ENCODE measurements at places on chromosomes 16 and 17.

- no peak for DNase-seq
Observed at GRCh38 chr16:24950275-24950674, 64.9 kb downstream of the ARHGAP17 start.

DNA sequence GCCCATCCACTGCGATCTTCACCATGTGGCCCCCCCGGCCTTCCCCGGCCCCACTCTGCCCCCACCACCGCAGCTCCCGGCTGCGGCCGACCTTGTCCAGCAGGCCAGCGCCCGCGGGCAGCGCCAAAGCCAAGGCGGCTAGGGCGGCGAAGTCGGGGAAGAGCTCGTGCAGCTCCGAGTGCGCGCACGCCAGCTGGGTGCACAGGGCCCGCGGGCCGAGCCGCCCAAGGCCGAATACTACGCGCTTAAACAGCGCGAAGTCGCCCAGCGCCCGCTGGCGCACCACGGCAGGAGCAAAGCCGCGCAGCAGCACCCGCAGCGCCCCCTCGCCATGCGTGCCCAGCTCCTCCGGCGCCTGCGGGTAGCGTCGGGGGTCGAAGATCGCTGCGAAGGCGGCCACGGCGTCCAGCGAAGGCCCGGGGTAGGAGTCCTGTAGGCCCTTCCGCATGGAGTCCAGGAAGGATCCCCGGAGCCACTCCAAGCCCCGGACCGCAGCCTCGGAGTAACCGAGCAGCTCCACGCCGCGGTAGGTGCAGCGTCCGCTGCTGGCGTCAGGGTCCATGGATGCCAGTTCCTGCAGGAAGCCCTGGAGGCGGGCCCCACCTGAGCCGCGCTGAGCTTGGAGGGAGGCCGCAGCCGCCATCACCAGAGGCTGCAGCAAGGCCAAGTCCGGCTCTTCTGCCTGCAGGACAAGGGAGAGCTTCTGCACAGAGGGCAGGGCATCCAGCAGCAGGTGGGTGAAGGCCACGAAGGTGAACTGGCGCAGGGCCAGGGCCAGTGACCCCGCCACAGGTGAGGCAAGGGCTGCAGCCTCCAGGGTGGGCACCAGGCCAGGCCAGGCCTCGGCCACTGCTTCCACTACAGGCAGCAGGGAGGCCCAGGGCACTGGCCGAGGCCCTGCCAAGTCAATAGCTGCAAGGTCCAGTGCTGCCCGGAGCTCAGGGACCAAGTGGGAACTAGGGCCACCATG lies 10.3 kb downstream of the C17orf113 start:
- no peak for DNase-seq

DNA sequence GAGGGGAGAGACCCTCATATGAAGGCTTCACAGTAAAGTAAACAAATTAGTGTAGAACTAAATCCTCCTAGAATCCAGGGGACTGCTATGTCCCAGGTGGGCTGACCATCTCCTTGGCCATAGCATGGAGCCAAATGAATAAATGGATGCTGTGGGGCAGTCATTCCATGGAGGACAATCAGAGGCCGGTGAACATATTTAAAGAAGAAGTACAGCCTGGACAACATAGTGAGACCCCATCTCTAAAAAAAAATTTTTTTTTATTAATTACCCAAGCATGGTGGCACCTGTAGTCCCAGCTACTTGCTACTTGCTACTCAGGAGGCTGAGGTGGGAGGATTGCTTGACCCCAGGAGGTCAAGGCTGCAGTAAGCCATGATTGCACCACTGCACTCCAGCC lies 5.3 kb upstream of the CBFB start:
- no peak for DNase-seq

DNA sequence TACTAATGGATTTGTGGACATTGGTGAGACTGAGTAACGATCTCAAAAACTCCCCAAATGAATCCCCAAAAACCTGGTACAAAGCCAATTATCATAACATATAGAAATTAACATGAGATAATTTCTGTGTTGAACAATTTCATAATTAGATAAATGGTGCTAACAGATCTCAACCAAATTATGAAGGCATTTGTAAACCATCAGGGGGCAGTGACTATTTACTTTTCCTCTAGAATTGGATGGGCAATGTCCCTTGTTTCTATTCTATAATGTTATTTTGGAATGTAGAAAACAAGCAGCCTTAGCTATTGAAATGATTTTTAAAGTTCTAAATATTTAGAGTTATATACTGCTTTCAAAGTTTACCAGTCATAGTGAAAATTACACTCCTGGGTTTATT lies 57.8 kb downstream of the MYH10 start:
- DNase-seq, result no peak

DNA sequence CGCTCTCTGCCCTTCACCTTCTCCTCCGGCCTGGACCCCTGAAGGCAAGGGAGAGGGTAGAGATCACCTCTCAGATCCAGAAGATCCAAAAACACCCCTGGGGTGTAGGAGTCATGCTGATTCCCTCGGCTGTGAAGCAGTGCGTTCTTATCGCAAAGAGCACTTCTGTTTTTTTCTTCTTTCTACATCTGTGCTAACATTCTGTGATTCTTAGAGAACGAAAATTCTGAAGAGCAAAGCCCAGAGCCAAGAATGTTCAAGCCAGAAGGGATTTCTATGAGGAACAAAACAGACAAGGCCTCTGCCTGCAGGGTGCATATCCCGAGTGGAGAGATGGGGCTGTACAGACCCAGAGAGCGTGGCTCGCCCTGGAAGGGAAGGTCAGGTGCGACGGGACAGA lies 17.2 kb downstream of the NPTX1 start:
- DNase-seq, result no peak

GRCh38 chr16:11168386-11169051 lies 87.5 kb downstream of the SOCS1 start:
- no peak for DNase-seq

GRCh38 chr17:30235386-30236296 lies at the start of gene SLC6A4:
SLC6A4 (minus strand) TSS chr17:30235697; CDS start chr17:30221958, 13,739 bp downstream.
- no peak for DNase-seq

DNA sequence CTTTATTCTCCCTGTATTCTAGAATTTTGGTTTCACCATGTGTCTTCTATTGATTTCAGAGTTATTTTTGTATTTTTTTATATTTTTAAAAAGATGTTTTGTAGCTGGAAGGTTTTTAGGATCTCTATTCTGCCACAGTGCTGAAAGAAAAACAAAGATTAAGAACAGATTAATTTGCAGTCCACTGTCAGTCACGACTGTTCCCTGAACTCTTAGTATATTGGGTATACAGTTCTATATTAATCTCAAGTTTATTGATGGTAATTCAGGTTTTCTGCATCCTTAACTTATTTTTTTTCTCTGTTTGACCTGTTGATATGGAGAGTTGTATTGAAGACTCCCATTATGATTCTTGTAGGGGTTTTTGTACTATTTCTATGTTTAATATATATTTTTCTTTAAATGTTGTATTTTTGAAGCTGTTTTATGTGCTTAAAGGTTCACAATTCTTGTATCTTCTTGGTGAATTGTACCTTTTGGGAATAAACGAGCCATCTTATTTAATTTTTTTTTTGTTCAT lies 2.9 kb downstream of the SPECC1 start:
- DNase-seq, result no peak

- DNase-seq, result no peak
Observed at GRCh38 chr16:64450177-64450576, 671.7 kb downstream of the CDH11 start.

DNA sequence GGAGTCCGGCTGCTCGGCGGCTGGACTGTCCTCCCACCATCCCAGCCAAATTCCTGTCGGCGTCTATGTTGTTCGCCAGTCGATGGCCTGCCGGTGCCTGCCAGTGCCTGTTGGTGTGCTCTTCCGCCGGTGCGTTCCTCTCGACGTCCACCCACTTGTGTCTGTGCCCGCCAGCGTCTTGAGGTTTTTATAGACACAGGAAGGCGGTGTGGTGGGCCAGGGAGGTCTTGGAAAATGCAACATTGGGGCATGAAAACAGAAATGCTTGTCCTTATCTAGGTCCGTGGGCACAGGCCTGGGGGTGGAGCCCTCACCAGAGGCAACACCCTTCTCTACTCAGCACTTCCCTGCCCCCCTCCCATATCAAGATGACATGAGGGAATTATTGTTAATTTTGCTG lies 167.8 kb downstream of the IRF8 start:
- DNase-seq, result no peak

- no peak for DNase-seq
Observed at GRCh38 chr16:48426244-48427141, 41.3 kb upstream of the SIAH1 start.

DNA sequence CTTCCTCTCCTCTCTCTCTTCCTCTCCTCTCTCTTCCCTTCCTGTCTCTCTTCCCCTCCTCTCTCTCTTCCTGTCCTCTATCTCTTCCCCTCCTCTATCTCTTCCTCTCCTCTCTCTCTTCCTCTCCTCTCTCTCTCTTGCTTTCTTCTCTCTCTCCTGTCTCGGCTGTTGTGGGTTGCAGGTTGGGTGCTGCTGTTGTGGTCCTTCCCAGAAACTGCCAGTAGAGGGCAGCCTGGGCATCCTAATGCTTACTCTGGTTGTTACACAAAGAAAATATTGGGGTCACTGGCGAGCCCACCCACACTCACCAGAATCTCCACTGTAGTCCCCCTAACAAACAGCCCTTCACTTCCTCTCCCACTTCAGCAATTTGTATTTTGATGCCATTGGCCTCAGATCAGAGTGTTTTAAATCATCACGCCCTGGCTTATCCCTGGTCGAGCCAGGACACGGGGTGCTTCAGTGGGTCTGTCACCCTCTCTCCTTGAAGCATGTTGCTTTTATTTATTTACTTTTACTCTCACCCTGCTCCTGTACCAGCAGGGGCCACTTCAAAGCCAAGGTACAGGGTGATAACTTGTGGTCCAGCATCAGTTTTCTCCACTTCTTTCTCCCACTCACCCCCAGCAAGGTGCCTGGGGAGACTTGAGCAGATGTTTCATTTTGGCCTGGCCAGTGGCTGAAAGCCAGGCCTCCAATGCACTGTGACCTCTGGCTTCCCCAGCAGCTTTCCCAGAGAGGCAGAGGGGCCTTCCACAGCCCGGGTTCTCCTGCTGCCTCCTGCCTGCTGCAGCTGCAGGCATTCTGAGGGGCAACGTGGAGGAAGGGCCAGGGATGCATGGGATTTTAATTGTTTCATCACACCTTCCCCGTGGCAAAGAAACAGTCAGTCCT lies 4.7 kb upstream of the MMP15 start:
- DNase-seq, result no peak

- no peak for DNase-seq
Observed at GRCh38 chr17:4587803-4588202, 3.5 kb downstream of the SMTNL2 start.

DNA sequence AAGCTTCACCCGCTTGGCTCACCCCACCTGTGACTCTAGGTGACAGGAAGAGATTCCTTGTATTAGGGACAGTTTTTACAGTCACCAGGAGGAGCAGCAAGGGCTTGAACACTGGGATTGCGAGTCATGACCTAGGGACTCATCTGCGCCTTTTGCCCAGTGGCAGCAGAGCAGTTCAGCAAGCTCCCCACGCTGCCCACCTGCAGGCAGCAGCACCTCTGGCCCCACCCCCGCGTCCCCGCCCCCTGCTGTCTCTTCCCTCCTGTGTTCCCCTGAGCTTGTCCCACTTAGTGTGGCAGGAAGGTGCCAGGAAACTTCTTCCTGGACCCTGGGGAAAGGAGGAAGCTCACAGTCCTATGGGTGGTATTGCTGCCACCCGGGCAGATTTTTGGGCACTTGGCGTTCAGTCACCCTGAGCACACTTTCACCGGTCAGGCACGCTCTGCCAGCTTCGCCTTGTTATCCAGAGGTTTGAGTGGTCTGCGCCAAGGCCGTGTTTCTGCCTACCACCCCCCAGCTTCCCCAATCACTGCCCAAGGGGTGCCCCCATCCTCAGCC lies 8.7 kb downstream of the MMP15 start:
- no peak for DNase-seq

- DNase-seq, result no peak
Observed at GRCh38 chr17:46979147-46979863, at the start of gene RPRML. RPRML (minus strand) TSS chr17:46979253; CDS start chr17:46979007, 246 bp downstream.

DNA sequence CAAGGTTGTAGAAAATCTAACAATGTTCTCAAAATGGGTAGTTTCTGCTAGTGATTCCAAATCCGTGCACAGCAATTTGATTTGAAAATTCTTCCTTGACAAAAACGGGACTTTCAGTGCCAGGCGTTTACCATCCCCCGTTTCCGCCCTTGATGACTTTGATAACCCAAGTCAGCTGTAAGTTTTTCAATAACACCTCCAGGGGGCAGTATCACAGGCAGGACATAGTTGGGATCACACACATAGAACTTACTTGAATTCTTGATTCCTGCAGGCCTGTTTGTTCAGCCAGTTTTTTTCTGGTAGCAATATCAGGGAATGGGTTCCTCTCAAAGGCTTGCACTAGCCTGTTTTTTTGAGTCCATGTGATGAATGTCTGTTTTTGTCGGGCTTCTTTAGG lies 5.6 kb downstream of the DUXB start:
- DNase-seq, result no peak

DNA sequence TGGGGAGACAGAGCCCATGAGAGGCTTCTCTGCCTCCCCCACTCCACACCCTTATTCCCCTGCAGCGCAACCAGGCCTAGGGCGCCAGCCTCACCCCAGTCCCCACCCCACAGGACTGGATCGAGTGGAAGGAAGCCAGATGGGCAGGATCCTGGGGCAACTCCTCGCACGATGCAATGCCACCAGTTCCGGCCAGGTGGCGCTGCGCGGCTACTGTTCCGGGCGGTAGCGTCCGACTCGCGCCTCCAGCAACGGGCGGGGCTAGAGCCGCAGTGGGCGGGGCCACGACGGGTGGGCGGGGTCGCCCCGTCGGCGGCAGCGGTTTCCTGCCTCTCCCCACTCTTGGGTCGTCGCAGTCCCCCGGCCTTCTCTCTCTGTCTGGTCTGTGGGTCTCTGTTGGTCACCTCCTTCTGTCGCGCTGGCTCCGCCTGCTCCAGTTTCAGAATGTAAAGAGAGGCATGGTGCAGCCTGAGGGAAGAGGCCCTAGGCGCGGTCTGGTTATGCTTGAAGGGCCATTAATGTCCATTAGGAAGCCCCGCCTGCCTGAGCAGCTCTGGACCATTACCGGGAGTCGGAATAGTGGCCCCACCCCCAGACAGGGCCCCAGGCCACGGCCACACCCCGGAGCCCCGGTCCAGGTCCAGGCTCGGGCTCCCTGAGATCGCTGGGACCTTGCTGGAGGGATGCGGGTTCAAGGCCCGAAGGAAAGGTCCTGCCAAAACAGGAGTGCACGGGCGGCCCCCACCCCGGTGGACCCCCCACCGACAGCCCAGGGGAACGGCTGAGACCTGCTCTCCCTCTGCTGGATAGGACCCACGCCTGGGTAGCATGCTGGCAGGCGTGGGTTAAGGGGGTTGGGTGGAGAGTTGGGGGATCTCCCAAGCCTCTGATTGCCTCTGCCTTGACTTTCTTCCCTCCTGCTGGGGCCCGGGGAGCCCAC lies 3.3 kb upstream of the NHERF2 start:
- DNase-seq, result peak; percentile 92

All from T-helper 1 cell (primary cell).